ENCODE measurements at places on chromosomes 3 and 15.

GRCh38 chr3:170497207-170498095 lies 78.8 kb downstream of the CLDN11 start:
- no peaks in the 10 kb centered on the region for H3K27me3 ChIP-seq
- H3K36me3 ChIP-seq: no peaks in the 10 kb centered on the region
- no peak for DNase-seq
- no peak overlapping the region for H3K4me3 ChIP-seq
- H3K4me1 ChIP-seq: no peaks in the 10 kb centered on the region

GRCh38 chr3:69876073-69876472 lies 123.5 kb upstream of the SAMMSON start:
- no peak overlapping the region for H3K27ac ChIP-seq
- H3K4me1 ChIP-seq: no peaks in the 10 kb centered on the region
- H3K4me3 ChIP-seq: no peak overlapping the region
- no peaks in the 10 kb centered on the region for H3K36me3 ChIP-seq

DNA sequence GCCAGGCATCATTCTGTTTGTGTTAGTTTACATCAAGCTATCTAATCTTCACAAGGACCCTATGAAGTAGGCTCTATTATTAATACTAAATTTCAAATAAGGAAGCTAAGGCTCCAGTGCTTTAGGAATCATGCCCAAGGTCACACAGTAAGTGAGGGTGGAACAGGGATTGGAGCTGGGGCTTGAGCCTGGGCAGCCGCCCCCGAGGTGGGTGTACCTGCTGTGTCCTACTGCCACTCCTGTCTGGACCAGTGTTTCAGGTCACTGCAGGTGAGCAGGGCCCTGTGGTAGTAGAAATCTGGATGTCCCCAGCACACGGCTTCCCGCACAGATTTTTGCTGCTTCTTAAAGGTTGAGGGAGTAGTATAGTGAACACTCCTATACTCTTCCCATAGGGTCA lies 6.5 kb downstream of the KLF13 start:
- no peak overlapping the region for H3K27ac ChIP-seq
- no peaks in the 10 kb centered on the region for H3K27me3 ChIP-seq
- peaks cover 10% of the 10 kb centered on the region for H3K4me1 ChIP-seq
- no peak for DNase-seq

GRCh38 chr3:61357902-61358301 lies 106.7 kb upstream of the FHIT start:
- H3K27me3 ChIP-seq: no peaks in the 10 kb centered on the region
- no peak for DNase-seq
- H3K36me3 ChIP-seq: no peaks in the 10 kb centered on the region
- no peak overlapping the region for H3K4me3 ChIP-seq
- H3K27ac ChIP-seq: no peak overlapping the region
- H3K4me1 ChIP-seq: no peaks in the 10 kb centered on the region

GRCh38 chr15:51874751-51875644 lies 45.5 kb downstream of the TMOD3 start:
- H3K27ac ChIP-seq: no peak overlapping the region
- no peaks in the 10 kb centered on the region for H3K27me3 ChIP-seq
- DNase-seq: no peak
- peaks cover 7% of the 10 kb centered on the region for H3K36me3 ChIP-seq
- no peak overlapping the region for H3K4me3 ChIP-seq

DNA sequence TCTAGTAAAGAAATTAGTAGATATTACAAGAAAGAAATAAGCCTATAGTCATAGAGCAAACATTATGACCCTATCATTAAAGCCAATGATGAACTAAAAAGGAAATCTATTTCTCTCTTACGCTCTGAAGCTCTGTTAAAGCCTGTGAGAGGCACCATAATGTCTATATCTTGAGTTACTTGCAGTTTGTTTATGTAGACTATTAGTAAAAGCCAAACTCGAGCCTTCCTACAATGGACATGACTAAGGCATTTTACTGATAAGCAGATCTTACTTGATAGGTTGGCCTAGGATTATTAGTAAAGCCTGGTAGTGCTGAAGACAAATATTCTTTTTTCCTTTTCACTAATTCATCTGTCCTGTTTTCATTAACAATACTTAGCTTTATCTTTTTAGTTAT lies 32.7 kb downstream of the LRRC3B start:
- H3K27ac ChIP-seq: no peak overlapping the region
- no peak for DNase-seq
- H3K36me3 ChIP-seq: no peaks in the 10 kb centered on the region

DNA sequence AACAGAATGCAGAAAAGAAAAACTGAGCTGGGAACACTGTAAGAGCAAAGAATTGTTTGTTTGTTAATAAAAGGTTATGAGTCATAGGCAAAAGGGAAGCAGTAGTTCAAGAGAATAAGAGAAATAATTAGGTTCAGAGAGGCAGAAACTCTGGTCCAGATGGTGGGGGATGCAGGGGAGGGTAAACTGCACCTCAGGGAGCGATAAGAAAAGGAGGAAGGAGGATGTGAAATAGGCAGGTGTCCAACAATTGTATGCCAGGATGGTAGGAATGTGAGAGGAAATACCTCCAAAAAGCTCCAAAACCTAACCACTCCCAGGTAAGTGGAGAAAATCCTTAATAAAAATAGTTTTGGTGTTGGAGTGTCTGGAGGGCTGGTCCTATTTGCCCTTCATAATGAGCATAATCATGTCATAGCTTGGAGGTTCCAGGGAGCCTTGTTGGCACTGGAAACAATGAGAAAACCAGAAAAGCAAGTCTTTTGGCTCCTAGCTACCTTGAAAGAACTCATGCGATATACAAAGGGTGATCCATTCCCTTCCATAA lies 405.4 kb upstream of the TBL1XR1 start:
- no peaks in the 10 kb centered on the region for H3K36me3 ChIP-seq
- peaks cover 5% of the 10 kb centered on the region for H3K4me1 ChIP-seq
- H3K27me3 ChIP-seq: no peaks in the 10 kb centered on the region
- DNase-seq: no peak

DNA sequence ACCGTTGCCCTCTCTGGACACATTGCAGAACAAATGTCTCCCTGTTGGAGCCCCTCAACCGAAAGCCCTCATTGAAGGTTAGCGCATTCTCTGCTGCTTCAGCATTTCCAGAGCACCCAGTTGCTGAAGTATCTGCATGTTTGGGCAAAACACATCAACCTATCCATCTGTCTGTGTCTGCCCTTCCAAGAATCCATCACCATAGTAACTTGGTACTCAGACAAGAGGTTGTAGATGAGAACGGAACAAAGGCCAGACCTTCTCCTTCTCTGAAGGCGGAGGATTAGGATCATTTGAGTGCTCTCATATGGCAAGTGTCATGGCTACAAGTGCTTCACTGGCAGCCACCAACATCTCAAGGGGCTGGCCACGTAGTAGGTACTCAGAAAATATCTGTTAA lies 23.1 kb upstream of the RHO start:
- peaks cover 3% of the 10 kb centered on the region for H3K36me3 ChIP-seq
- DNase-seq: no peak
- no peak overlapping the region for H3K27ac ChIP-seq
- H3K27me3 ChIP-seq: no peaks in the 10 kb centered on the region
- H3K4me1 ChIP-seq: no peaks in the 10 kb centered on the region

DNA sequence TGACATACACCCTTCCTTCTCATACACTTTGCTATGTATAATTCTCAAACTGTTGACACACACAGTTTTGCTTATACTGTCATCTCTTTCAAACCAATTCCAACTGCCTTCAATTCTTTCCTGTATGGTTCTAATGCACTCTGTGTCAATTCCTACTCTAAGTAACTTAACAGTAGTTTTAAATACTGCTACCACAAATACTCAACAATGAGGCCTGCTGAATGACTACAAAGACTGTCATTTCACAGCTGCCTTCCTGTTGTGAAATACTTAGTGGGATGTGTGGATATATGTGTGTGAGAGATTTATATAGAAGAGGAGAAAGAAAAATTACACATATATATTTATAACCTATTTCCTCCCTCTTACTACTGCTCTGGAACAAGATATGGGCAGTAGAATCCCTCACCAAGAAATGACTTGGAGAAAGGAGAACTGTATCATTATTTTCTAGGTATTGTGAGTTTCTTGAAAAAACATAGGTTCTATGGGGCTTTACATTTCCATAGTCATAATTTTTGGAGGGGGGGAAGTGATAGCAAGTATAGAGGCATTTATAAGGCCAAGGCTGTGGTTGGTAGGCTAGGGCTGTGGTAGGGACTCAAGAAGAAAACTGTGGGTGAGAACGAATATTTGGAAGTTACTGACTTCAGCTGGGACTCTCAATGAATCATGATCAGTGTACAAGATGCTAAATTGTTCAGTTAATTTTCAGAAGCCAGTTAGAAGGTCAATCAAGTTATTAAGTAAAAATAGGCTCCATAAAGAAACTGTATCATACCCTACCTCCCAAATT lies 88.7 kb downstream of the ANKRD28 start:
- DNase-seq: no peak
- no peaks in the 10 kb centered on the region for H3K4me1 ChIP-seq
- H3K36me3 ChIP-seq: peaks cover 34% of the 10 kb centered on the region
- no peaks in the 10 kb centered on the region for H3K27me3 ChIP-seq

- H3K27ac ChIP-seq: no peak overlapping the region
- no peaks in the 10 kb centered on the region for H3K27me3 ChIP-seq
- no peaks in the 10 kb centered on the region for H3K36me3 ChIP-seq
- H3K4me1 ChIP-seq: peaks cover 31% of the 10 kb centered on the region
These were observed 7.3 kb downstream of the SETD5 start for GRCh38 chr3:9404680-9405079.

DNA sequence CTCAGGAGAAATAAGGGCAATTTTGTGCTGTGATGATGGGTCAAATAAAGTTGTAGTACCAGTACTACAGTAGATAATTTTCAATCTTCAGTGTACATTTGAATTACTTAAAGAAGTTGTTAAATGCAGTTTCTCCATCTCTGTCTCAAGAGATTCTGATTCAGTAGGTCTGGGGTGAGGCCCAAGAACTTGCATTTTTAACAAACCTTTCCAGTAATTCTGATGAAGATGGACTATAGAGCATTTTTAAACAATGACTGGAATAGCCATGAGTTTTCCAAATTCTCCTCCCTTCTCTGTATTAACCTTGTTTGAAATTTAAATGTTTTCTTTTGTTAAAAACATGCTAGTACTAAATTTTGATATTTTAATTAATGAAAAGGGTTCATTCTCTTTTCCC lies 127.0 kb upstream of the CD96 start:
- DNase-seq: no peak
- no peaks in the 10 kb centered on the region for H3K4me1 ChIP-seq
- H3K4me3 ChIP-seq: no peak overlapping the region
- no peaks in the 10 kb centered on the region for H3K27me3 ChIP-seq
- H3K27ac ChIP-seq: no peak overlapping the region

DNA sequence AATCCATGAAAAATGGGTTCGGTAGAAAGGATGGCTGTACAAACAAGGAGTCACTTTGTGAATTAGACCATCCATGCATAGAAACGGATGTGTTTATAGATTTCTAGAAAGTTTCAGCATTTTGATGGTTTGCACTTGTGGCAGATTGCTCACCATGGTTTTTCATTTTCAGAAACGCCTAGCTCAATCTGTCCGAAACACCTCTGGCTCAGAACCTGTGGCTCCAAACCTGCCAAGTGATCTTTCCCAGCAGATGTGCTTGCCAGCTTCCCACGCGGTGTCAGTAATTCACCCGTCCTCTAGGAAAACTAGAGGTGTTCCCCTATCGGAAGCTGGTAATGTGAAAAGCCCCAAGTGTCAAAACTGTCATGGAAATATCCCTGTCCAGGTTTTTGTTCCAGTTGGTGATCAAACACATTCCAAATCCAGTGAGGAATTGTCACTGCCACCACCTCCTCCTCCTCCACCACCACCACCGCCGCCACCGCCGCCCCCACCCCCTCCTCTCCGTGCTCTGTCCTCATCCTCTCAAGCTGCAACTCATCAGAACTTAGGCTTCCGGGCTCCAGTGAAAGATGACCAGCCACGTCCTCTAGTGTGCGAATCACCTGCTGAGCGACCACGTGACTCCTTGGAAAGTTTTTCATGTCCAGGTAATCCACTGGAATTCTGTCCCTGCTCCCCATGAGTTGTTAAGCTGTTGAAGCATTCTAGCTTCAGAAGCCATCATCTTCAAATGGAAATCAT lies 21.2 kb downstream of the WHAMM start:
- no peak overlapping the region for H3K27ac ChIP-seq
- H3K4me1 ChIP-seq: no peaks in the 10 kb centered on the region
- DNase-seq: no peak
- H3K36me3 ChIP-seq: peaks cover 2% of the 10 kb centered on the region
- no peak overlapping the region for H3K4me3 ChIP-seq

- no peak for DNase-seq
- H3K4me3 ChIP-seq: no peak overlapping the region
- no peaks in the 10 kb centered on the region for H3K36me3 ChIP-seq
- H3K27ac ChIP-seq: no peak overlapping the region
- no peaks in the 10 kb centered on the region for H3K27me3 ChIP-seq
These were observed 11.1 kb upstream of the MUC20 start for GRCh38 chr3:195709676-195710085.

GRCh38 chr3:51940648-51941462 lies 849 bp downstream of the RRP9 start:
- peaks cover 7% of the 10 kb centered on the region for H3K4me1 ChIP-seq
- peak overlapping the region; percentile 84 for H3K4me3 ChIP-seq
- peaks cover 9% of the 10 kb centered on the region for H3K27me3 ChIP-seq

GRCh38 chr15:94875550-94875949 lies 644.2 kb downstream of the MCTP2 start:
- H3K27ac ChIP-seq: no peak overlapping the region
- no peak for DNase-seq
- H3K36me3 ChIP-seq: no peaks in the 10 kb centered on the region
- H3K4me1 ChIP-seq: no peaks in the 10 kb centered on the region
- H3K4me3 ChIP-seq: no peak overlapping the region
- H3K27me3 ChIP-seq: no peaks in the 10 kb centered on the region

GRCh38 chr15:43911235-43911781 lies 84.5 kb downstream of the WDR76 start:
- no peaks in the 10 kb centered on the region for H3K4me1 ChIP-seq
- no peak overlapping the region for H3K27ac ChIP-seq
- no peaks in the 10 kb centered on the region for H3K36me3 ChIP-seq

DNA sequence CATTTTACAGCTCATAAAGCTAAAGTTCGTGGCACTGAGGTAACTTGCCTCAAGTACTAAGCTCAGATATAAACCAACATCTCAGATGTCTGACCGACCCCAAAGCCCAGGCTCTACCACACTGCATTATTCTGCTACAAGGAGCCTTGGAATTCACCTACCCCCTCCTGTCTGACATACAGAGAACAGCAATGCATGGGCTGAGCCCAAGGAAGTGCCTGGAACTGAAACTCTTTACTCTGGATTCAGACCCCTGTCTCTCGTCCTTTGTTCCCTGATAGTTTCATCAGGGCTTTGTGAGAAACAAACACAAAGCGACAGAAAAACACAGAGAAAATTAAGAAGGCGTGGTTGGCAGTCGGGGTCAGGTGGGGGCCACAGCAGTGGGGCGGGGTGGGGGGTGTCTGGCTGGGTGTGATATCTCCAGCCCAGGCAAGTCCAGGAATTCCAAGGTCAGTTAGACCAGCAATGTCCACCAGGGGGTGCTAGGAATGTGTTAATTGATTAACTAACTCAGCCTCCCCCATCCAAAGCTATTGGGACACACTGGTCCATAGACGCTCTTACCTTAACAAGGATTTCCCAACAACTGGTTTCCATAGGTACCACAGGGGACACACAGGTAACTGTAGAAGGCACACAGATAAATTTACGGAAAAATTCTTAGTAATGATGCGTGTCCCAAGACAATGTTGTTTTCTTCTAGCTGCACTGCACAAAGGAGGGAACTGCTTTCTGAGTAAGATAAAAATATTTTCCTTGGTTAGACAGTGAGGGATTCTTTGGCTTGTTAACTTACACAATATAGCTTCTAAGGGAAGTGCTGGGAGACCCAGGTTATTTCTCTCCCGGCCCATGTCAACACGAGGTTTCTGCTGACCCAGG lies 18.8 kb upstream of the SSUH2 start:
- H3K27me3 ChIP-seq: peaks cover 3% of the 10 kb centered on the region
- peaks cover 6% of the 10 kb centered on the region for H3K4me1 ChIP-seq
- no peak overlapping the region for H3K27ac ChIP-seq
- no peaks in the 10 kb centered on the region for H3K36me3 ChIP-seq

All from H1 (cell line).